Brain pericyte (primary cell): ENCODE measurements at places on chromosomes 4 and X.

- no peak for DNase-seq
Measured at GRCh38 chrX:10755439-10756334, 135.3 kb upstream of the MID1 start.

DNA sequence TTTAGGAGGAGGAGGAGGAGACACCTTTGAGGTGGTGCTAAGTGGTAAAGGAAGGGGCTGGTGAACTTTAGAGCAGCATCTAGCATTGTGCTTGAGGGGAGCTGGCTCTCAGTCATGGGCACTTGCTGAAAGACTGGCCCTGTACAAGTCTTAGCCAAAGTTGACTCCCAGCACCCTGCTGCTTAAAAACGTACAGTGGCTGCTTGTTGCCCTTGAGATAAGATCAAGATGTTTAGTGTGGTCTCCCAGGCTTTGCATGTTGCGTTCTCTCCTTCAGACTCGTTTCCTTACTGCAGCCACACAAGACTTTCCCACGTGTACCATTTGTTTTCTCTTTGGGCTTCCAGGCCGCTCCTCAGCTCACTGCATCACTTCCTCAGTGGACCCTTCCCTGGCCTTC lies 1.8 kb downstream of the MED28 start:
- no peak for DNase-seq

- DNase-seq: no peak
Measured at GRCh38 chr4:188175288-188175687, 36.0 kb downstream of the TRIML1 start.

DNA sequence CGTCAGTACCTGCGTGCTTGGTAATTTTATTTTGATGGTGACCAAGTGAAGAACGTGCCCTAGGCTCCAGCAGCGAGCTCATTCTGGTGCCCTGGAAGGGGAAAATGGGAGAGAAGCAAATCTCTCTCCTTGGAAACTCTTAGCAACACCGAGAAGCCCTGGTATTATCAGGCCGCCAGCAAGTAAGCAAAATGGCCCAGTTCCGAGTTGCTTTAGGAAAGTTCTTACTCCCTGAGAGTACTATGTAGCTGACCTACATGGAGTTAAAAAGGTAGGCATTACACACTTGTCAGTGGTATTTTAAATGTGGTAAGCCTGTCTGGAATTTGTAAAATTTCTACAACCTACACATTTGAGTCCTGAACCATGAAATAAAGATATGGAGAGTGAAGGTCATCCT lies 146.4 kb downstream of the CPEB2 start:
- DNase-seq: no peak

GRCh38 chr4:2511645-2512131 lies 24.8 kb upstream of the FAM193A start:
- no peak for DNase-seq

- DNase-seq: no peak
Measured at GRCh38 chr4:48752726-48753125, 27.4 kb downstream of the FRYL start.

DNA sequence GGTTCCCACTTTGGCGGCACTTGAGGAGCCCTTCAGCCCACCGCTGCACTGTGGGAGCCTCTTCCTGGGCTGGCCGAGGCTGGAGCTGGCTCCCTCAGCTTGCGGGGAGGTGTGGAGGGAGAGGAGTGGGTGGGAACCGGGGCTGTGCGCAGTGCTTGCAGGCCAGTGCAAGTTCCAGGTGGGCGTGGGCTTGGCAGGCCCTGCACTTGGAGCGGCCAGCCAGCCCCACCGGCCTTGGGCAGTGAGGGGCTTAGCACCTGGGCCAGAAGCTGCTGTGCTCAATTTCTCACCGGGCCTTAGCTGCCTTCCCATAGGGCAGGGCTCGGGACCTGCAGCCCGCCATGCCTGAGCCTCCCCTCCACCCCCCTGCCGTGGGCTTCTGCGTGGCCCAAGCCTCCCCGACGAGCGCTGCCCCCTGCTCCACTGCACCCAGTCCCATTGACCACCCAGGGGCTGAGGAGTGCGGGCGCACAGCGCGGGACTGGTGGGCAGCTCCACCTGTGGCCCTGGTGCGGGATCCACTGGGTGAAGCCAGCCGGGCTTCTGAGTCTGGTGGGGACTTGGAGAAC lies 474.3 kb downstream of the MID1IP1 start:
- DNase-seq: no peak

GRCh38 chr4:76948443-76949275 lies 893 bp upstream of the SEPTIN11 start:
- no peak for DNase-seq

DNA sequence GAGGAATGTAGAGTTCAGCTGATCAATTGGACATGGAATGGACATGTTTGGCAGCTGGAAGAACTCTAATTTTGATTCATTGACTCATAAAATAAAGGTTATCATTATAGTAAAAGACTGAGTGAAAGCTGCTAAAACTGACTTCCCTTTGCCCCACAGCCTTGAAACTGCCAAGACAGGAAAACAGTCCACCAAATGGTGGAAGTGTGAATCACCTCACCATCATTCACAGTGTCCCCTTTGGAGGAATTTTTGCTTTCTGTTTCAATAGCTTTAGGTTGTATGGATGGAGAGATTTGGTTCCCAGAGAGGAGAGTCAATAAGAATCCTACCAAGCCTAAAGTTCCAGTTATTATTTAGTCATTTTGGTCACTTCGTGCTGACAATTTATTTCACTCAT lies 20.8 kb upstream of the FREM3 start:
- DNase-seq: no peak

- no peak for DNase-seq
Measured at GRCh38 chr4:142202404-142203332, 566.3 kb downstream of the IL15 start.

- DNase-seq: no peak
Measured at GRCh38 chr4:102842367-102842766, 15.0 kb upstream of the UBE2D3 start.
